NCI-H1694 (cell line): ENCODE measurements at places on chromosomes 6 and 20.

- no peak for DNase-seq
These were observed 46.5 kb upstream of the IER3 start for GRCh38 chr6:30790724-30791383.

GRCh38 chr6:69780585-69781178, 16.1 kb downstream of the LMBRD1 start:
- no peak for DNase-seq

DNA sequence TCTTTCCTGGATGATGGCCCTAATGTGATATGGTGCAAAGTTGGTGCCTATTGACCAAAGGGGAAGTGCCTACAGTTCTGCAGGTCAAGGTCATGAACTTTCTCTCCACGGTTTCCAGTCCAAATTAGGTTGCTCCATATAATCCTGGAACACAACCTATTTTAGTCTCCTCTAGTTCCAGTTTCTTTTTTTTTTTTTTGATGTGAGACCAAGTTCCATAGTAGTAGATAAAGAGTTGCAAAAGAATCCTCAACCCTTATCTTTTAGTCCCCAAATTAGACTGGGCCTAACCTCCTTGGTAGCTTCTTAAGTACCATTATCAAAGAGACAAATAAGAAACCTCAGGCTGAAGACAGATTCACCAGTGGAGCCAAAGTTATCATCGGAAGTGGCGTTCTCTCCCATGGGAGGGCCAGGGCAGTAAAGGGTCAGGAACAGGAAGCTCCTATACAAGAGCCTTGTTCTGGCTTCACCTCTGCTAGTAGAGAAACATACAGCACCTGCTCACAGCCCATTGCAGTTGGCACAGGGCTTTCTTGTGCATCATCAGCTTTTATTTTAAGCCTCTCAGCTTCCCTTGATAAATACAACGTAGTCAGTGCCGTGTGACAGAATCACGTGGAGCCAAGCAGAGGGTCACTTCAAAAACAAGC, 132.2 kb upstream of the RREB1 start:
- no peak for DNase-seq

DNA sequence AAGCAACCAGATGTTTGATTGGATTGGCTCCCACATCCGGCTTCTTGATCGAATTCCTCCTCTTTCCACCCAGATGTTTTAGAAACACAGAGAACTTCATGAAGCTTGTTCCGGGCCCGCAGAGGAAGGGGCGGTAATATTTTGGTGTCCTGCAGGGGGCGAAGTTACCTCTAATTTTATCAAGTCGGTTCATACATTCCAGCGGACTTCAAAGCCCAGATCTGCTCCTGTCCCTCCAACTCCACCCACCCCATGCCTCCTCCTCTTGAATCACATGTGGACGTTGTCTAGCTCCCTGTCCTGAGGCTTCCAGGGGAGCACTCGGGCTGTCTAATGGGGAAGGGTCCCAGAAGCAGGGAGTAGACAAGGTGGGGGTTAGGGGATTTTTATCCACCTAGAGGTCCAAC, 2.9 kb upstream of the BMP6 start:
- peak; percentile 91 for DNase-seq

DNA sequence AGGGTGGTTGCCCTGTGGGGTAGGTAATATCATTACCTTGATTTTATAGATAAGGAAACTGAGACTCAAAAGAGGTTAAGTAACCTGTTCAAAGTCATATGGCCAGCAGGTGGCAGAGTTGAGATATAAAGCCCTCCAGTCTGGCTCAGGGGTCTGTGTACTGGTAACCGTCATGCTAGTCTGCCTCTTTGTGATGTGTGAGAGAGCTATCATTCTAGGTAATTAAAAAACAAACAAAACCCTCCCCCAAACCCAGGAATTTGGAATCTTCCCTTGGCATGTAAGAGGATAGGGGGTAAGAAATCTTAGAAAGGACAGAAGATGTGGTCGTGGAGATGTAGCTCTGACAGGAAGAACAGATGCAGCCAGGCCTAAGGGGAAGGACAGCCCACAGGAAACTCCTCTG, 206.0 kb downstream of the CDC5L start:
- DNase-seq, result peak; percentile 41

DNA sequence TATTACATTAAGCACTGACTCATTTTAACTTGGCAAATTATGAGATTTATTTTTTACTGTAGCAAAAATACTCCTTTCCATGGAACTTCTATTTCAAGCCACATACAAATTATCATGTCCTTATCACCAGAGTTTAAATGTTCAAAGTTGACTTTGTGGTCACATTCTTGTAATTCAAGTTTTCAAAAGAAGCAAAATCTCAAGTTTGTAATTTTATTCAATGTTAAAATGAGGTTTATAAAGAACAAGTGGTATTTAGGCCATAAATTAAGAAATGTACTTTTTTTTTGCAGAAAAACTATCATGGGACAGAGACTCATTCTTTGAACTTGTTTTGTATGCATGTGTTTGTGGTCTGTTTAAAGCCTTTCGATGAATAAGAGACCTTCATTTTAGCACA, 811.5 kb downstream of the TENT5A start:
- DNase-seq, result no peak

DNA sequence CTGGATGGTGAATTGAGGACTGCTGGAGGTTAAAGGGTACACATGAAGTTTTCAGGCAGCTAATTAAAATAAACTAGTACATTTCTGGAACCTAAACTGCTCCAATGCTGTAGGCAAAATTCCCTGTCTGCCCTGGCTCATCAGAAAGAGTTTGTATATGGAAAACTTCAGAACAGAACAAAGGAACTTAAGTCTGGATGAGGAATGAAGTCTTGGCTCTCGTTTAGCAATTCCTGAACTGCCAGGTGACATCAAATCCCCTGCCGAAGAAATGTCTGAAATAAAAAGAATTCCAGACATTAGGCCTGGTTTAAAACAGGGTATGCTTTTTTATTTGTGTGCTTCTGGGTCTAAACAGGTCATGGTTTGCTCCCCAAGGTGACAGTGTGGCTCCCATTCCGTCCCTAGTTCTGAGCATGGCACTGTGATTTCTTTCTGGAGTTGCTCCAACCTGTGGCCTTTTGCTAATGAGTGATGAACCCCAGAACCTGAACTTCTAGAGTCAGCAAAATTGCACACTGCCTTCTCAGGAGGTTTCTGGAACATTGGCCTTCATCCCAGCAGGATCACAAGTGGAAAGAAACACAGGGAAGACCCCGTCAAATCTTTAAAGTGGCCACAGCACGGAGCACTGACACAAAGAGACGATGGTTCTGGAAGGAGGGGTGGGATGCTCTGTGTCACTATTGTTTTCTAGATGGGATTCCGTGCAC, 129.4 kb upstream of the NAA20 start:
- DNase-seq, result no peak

DNA sequence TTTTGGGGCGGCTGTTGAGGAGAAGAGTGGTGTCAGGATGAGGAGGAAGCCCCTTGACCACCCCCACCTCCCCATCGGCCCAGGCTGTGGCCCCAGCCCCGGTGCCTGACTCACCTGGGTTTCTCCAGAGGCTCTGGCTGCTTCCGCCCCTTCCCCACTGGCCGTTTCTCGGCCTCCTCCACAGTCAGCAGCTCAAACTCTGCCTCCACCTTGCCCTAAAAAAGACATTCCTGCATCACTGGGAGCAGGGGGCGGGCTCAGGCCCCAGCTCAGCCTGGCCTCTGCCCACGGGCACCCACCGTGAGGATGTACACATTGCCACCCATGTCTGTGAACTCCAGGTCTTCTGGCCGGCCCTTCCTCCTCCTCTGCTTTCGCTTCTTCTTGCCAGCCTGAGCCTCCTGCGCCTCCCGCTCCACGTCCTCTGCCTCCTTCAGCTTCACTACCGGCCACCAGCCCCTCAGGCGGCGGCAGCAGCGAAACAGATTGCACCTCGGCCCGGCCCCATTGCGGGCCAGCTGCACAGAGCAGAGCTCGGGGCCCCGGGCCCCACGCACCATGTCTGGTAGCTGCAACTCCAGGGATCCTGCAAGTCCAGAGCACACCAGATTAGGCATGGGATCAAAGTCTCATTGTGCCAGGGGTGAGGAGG, 17.3 kb downstream of the ERGIC3 start:
- DNase-seq, result no peak

GRCh38 chr20:52483382-52483781, 291.8 kb upstream of the ZFP64 start:
- DNase-seq, result no peak

DNA sequence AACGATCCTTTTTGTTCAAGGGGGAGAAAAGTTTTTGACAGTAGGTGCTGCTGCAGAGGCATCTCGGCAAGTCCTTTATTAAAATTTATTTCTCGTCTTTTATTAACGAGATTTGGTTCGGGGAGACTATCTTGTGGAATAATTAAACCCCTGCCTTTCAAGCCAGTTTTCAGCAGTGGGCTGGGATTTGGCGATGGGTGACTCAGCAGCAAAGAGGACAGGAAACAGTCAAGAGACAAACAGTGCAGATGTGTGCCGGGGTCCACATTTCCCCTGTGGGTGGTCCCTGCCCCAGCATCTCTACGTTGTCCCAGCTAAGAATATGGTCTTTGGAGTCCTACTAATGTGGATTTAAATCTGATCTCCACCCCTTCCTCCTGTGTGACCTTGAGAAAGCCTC, 282.8 kb downstream of the CDH26 start:
- DNase-seq, result no peak

- no peak for DNase-seq
These were observed 189.5 kb upstream of the GMDS start for GRCh38 chr6:2434912-2435311.

GRCh38 chr20:31670371-31671228, 32.9 kb downstream of the COX4I2 start:
- no peak for DNase-seq

GRCh38 chr6:163336961-163337360, 77.6 kb upstream of the QKI start:
- no peak for DNase-seq

DNA sequence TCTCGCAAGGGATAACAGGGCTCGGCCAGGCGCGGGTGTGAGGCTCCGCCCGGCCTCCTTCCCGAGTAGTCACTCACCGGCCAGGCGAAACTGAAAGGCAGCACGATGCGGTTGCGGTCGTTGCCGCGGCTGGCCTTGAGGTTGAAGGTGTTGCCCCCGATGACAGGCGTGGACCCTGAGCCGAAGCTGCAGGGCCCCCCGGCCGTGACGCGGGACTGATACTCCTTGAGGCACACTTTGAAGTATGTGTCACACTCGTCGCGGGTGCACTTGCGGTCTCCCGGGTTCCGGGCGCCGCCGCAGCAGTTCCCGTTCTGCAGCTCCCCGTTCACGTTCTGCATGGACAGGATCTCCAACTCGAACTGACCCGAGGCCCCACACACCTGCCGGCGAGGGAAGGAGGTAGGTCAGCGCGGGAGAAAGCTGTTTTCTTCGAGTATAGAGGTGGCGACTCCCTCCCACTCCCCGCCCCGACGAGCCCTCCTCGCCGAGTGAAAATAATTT, 1.1 kb downstream of the JAG1 start:
- DNase-seq, result no peak

DNA sequence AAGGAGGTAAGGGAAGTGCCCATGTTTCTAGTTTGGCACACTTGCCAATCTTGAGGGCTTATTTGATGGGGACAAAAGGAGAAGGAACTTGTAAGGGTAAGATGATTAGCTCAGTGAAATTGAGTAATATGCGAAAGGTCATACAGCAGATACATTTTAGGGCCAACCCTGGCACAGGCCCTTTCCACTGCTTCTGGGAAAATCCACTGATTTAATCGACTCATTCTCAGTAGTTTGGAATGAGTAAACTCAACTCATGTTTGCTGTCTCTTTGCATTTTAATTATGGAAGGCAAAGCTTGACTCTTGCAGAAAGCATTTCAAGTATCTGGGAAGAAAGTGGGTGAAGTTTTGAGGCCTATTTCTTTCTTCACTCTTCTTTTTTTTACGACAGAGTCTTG, 20.0 kb downstream of the PHF20 start:
- DNase-seq, result no peak

DNA sequence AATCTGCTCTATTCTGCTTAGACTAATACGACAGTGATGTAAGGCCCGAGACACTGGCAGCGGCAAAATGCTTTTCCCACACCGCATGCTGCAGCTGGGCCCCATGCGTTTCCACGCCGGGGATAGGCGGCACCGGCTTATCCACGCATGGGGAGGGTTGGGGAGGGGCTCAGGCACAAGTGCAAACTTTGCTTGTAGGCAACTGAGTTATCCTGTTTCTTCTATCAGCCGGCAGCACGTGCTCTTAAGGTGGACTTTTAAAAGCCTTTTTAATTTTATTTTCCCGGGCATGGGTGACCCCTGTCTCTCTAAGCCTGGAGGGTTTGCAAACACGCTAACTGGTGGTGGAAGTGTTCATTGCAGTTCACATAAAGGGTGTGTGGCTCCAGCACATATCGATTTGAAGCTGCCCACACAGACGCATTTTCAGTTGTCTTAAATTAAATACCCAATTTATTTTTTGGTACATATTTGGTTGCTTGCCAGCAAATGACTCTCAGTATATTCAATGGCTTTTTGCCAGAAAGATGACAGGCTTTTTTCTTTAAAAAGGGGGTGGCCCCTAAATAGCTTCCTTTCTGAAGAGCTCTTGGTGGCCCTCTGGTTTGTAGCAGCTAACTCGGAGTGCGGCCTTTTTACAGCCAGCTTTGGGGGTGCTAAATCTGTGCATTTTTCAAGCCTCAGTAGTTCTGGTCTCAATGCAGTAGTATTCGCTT, 561.8 kb upstream of the AGPAT4 start:
- DNase-seq, result no peak

- DNase-seq, result no peak
These were observed 385.5 kb downstream of the HDGFL1 start for GRCh38 chr6:22954749-22955385.

GRCh38 chr6:37788259-37788658, 31.3 kb upstream of the ZFAND3 start:
- DNase-seq, result no peak

GRCh38 chr6:116300566-116300965, 20.8 kb upstream of the TSPYL1 start:
- no peak for DNase-seq

DNA sequence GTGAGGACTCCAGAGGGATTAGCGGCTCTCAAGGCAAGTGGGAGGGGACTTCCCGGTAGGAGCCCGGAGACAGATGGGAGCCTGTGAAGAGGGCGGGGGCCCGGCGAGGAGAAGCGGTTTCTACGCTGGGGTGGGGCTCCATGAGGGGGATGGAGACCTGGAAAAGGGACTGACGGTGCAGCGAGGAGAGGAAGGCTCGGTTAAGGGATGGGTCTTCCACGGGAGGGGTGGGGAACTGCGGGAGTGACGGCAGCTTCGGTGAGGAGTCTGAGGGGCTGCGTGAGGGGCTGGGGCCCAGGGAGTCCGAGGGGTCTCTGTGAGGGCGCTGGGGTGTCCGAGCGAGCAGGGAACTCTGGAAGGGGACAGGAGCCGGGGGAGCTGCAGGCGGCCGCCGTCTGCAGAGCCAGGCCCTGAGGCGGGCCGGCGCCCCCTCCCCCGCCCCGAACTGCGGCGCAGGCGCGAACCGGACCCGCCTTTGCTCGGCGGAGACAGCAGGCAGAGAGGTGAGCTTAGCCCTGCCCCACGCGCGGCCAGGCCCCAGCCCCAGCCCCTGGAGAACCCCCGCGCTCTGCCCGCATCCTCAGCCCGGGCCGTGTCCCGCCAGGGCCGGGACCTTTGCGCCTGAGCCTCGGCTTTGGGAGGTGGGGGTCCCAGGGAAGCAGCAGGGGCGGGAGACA, at the start of gene NRSN2:
Gene NRSN2 (plus strand): TSS at position 472 of the 677 bp plus-strand sequence. CDS start 2,533 bp downstream, outside the sequence.
- peak; percentile 39 for DNase-seq
